Activated CD8-positive, alpha-beta memory T cell treated with anti-CD3 and anti-CD28 coated beads, Interleukin-2, amount 50 U/mL, for 4 hours (primary cell): ENCODE measurements at places on chromosomes 2 and 18.
A peak's percentile ranks its signal among the peaks of the same experiment; 100 is the strongest.

- no peak for DNase-seq
Observed at GRCh38 chr2:64202206-64202845, 58.1 kb upstream of the PELI1 start.

- no peak for DNase-seq
Observed at GRCh38 chr2:182281276-182281675, 145.6 kb downstream of the PDE1A start.

- no peak for DNase-seq
Observed at GRCh38 chr2:232551250-232551638, 755 bp downstream of the EIF4E2 start.

GRCh38 chr18:12656938-12657683 is 796 bp downstream of the SPIRE1 start:
- DNase-seq: peak; percentile 22

GRCh38 chr2:109356324-109357035 is 227.5 kb downstream of the SH3RF3 start:
- no peak for DNase-seq

- DNase-seq: no peak
Observed at GRCh38 chr2:38494394-38494793, 108.3 kb downstream of the HNRNPLL start.

DNA sequence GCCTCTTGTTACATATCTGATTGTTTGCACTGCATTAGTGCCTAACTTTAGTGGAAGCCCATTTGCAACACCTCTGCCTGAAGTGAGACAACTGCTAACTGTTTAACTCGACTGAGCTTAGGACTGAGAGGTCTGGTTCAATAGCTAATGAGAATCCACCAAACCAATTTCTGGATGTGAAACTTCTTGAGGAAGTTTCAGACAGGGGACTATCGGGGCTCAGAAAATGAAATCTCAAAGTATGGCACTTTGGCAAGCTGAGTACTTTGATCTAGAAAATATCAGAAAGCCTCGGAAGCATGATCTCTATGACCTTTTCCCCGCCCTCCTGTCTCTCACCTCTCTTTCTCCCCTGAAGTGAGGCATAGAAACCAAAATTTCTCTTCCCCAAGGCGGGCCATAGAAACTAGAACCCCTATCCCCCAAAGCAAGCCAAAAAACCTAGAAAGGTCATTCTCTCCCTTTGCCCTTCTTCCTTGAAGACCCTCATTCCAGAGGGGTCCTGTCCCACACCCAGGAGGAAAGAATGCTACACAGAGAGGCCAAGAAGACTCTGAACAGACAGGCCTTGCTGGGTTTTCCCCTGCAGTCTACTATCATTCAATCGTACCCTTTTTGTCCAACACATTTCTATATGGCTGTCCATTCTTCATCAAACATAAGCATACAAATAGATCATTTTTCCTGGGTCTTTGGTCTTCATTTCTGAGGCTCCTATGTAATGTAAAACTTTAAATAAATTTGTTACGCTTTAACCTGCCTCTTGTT is 69.6 kb upstream of the CREB1 start:
- DNase-seq: no peak

GRCh38 chr2:155748131-155748530 is 584.4 kb downstream of the NR4A2 start:
- no peak for DNase-seq

- DNase-seq: no peak
Observed at GRCh38 chr2:206614811-206615210, 27.5 kb upstream of the FAM237A start.

GRCh38 chr2:175964195-175964594 is 37.9 kb downstream of the LNPK start:
- no peak for DNase-seq

GRCh38 chr2:180655842-180656454 is 324.5 kb upstream of the UBE2E3 start:
- DNase-seq: no peak

DNA sequence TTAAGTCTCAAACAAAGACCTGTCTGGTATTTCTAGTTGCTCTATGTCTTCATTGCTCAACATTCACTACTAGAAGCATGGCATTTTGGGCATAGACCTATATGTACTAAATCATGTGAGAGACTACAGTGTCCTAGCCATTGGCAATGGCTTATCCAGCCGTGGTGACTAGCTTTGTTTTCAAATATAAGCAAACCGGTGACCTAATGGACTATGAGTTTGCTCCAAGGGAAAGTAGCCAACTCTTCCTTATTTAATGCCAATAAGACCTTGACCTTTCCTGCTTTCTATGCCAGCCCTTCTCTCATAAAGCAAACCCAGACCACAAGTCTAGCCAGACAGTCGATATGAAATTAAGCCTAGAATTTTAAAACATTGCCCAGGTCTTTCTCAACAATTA is 113.7 kb upstream of the CREB1 start:
- no peak for DNase-seq
